Activated CD4-positive, alpha-beta T cell treated with anti-CD3 and anti-CD28 coated beads, Interleukin-2, amount 10 ng/mL, durations not matched to agents 7 days and 5 days (primary cell): ENCODE measurements at places on chromosomes 5 and 9.

DNA sequence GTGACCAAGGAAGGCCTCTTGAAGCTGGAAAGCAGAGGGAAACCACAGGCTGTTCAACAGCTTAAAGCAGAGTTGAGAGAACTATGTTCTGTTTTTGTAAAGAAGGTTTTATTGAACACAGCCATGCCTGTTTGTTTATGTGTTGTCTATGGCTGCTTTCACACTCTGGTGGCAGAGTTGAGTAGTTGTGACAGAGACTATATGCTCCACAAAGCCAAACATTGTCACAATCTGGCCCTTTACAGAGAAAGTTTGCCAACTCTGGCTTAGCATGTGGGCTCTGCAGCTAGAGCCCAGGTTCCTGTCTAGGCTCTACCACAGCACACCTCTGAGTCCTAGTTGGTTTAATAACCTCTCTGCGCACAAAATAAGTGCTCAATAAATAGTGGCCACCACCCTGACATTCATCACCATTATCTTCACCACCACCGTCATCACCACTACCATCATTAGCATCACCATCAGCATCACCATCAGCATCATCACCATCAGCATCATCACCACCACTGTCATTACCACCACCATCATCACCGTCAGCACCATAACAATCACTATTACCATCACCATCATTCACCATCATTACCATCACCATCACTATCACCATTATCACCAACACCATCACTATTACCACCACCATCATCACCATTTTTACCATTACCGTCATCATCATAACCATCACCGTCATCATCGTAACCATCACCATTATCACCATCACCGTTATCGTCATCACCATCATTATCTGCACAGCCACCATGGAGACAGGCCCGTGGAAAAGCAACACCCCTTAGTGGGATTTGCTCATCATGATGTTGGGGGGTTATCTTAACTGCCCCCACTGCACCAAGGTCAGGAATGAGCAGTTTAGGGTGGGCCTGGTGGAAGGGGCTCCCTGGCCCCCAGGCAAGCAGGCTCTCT is 18.3 kb downstream of the AKNA start:
- no peak for DNase-seq
- no peaks in the 10 kb centered on the region for H3K27me3 ChIP-seq
- peaks cover 90% of the 10 kb centered on the region for H3K36me3 ChIP-seq
- peak overlapping the region; percentile 61 for H3K27ac ChIP-seq
- H3K4me1 ChIP-seq, result peaks cover 93% of the 10 kb centered on the region

DNA sequence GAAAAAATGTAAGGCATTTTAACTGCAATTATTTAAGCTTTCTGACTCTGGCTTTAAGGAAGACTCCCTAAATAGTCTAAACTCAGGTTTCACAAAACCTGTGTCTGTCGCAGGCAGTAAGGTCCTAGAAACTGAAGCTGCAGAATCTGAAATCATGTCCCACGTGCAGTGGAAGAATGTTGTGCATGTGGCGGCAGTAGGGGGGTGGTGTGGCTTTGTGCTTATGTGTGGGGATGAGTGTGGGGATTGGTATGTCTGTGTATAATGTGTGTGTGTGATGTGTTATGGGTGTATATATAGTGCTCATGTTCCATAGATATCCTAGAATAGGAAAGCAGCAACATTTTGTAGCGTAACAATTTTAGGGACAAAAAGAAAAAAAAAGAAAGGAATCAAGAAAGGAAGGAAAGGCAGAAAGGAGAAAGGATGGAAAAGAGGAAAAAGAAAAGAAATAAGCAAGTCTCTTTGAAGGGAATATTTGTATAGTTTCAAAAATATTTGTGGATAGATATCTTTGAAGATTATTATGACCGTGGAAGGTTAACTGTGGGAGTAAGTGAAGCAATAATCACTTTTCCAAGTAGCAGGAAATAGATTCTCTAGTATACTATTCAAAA is 6.6 kb downstream of the ANKDD1B start:
- no peak overlapping the region for H3K27ac ChIP-seq
- no peak overlapping the region for H3K4me3 ChIP-seq
- H3K27me3 ChIP-seq, result no peaks in the 10 kb centered on the region
- no peaks in the 10 kb centered on the region for H3K4me1 ChIP-seq
- no peaks in the 10 kb centered on the region for H3K36me3 ChIP-seq
- DNase-seq, result no peak

- H3K4me3 ChIP-seq, result no peak overlapping the region
- DNase-seq, result no peak
- H3K36me3 ChIP-seq, result no peaks in the 10 kb centered on the region
- H3K27ac ChIP-seq, result no peak overlapping the region
- H3K4me1 ChIP-seq, result no peaks in the 10 kb centered on the region
These were observed 101.0 kb downstream of the TLE1 start for GRCh38 chr9:81588148-81588871.

DNA sequence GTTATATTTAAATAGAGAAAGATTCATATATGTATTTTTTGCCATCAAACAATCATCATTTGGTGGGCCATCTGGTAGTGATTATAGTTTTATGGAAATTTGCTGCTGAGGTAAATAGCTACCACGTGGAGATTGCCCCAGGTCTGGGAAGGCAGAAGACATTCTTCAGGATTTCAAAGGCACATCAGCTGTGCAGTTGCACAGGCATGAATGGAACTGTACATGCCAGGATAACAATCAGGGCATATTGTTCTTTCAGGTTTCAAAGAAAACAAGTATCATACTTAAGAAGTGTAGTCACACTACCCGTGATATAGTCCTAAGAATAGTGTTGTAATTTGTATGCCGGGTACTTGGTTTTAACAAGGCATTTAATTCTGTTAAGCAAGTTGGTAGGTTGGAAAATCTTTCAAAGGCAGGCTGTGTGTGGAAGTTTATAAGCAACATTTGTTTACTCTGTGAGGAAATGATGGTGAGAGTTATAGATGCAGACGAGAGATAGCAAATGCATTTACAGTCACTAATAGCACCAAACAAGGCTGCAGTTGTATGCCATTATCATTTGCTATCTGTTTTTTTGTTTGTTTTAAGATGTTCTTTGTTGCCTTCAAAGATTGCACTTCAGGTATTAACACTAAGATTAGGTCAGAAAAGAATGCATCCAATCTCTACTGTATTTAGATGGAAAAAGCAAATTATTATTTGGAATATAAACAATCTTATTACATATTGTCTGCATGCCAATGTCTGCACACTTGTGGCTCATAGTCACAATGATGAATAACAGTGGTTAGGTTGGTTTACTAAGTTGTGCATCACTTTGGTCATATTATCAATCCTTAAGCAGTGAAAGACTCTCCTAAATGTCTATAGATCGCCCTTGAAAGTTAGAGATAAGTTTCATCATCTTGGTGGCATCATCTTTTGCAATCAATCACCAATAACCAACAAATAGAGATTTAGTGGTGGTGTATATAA is 55.3 kb downstream of the RPS23 start:
- H3K36me3 ChIP-seq, result no peaks in the 10 kb centered on the region
- H3K4me3 ChIP-seq, result no peak overlapping the region
- H3K27me3 ChIP-seq, result no peaks in the 10 kb centered on the region
- DNase-seq, result no peak
- no peak overlapping the region for H3K27ac ChIP-seq

GRCh38 chr9:95044731-95045508 is 272.6 kb downstream of the FANCC start:
- H3K4me3 ChIP-seq, result no peak overlapping the region
- no peaks in the 10 kb centered on the region for H3K36me3 ChIP-seq
- DNase-seq, result no peak
